EH (cell line): ENCODE measurements at places on chromosomes 5 and 9.

DNA sequence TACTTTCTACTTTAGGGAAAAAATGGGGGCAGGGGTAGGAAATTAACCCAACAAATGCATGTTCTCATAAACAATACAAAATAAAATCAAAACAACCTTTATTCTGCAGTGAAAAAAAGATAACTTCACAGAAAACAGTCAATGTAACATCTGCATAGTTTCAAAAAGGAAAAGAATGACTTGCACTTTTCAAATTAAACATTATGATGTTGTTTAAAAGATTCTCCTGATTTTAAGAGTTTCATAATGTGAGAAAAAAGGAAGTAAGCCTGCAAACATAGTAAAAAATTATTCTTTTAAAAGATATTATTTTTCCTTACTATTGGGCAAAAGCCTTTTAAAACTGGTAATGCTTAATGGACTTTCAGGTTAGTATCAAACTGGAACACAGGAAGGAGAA lies 7.6 kb downstream of the C9orf72 start:
- DNase-seq, result no peak

DNA sequence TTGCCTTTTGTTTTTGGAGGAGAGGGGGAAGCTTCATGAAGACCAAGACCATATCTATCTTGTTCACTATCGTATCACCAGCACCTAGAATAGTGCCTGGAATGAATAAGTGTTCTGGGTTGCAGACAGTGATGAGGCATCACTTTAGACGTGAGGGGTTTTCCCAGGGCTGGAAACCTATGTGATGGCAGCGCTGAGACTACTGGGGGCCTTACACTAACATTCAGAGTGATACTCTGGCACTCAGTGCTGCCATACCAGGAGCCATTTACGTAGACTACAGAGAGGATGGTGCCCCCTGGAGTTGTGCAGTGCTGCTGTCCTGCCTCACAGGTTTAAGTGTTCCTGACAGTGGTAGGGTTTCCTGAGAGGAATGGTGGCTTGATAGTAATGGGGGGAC lies 6.9 kb downstream of the CCL19 start:
- DNase-seq, result no peak

- DNase-seq, result no peak
These were observed 753 bp upstream of the NR5A1 start for GRCh38 chr9:124507880-124508423.

GRCh38 chr9:14516656-14517055 lies 176.6 kb downstream of the ZDHHC21 start:
- DNase-seq, result no peak

DNA sequence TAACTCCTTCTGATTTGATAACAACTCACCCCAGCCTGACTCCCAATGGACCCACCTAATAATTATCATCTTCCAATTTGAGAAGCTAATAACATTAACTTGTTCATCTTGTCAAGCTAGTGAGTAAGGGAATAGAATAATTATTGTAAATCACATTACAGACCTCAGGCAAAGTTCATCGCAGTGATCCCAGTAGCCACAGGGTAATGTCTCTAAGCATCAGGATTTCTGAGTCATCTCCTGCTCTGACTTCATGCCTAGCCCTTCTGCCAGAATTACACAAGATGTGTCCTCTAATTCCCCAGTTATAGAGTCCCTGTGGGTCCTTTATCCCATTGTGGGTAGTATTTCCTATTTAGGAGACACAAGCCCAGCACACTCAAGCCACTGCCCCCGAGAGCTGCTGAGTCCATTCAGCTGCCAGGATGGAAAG lies 365.7 kb downstream of the DEPDC1B start:
- DNase-seq, result peak; percentile 84

DNA sequence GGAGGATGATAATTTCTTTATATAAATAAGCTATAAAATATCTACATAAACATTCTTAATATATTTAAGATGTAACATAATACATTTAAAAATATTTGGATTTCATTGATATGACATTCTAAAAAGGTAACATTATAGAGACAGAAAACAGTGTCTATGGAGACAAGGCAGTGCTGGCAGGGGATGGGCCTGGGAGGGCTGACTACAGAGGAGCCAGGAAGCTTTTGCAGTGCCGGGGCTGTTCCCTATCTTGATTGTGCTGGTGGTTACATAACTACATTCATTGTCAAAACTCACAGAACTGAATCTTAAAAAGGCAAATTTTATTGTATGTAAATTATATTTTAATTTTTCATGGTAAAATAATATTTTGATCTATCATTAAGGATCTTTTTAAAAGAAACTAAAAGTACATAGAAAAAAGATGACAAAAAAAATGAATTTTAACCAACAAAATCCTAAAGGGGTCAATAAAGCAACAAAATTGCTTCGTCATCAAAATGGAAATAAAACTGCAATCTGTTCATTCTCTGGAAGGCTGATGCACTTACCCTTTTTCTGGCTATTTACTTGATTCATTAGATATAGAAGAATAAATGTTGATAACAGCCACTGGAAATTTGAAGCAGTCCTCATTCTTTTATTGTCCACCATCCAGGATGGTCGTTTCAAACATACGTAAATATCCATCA lies 26.3 kb downstream of the LIFR start:
- no peak for DNase-seq

GRCh38 chr5:86878250-86878649 lies 260.5 kb downstream of the COX7C start:
- DNase-seq, result peak; percentile 21

DNA sequence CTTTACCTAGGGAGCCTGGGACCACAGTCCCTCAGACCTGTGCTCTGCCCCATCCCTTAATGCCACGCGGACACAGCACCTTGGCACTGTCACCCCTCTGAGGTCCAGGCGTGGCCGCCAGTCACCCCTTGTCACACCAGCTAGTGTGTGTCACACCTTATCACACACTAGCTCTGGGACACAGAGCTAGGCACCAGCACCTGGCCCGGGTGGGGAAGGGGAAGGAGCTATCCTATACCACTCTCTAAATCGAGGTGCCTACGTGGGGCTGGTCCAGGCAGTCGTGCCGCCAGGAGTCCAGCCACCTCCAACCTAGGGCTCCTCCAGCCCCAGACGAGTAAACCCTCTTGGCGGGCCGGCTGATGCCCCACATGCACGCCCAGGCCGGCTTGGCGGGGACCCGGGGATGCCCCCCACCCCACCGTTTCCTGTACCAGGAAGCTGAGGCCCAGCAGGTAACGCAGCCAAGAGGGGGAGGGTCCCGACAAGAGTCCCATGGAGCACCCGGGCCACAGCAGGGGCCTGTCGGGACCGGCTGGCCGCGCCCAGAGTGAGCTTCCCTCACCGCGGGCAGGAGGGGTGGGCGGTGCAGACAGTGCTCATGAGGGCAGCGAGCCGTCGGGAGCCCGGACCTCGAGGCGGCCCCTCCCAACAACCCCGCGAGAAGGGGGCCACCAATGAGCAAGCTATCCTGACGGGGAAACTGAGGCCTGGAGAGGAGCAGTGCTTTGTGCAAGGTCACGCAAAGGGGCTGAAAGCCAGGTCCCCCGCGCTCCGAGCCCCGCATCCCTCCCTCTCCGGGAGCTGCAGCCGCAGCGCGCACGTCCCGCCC lies 550 bp downstream of the CORO2A start:
- DNase-seq, result no peak

DNA sequence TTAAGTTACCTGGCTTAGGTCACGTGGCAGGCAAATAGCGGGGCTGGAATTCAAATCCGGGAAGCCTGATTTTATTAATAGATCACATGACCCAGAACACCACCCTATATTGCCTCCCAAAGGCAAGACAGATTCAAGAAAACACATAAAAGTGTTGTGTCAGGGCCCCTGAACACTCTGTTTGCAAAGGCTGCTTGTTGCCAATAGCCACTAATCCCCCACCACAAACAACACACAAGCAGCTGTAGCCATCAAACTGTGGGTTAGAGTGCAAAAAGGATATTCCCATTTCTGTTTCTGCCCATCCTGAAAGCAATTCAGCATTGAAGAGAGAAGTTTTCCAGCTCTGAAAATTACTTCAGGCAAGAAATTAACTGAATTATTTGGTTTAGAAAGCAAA lies 358.9 kb upstream of the RFX3 start:
- no peak for DNase-seq

DNA sequence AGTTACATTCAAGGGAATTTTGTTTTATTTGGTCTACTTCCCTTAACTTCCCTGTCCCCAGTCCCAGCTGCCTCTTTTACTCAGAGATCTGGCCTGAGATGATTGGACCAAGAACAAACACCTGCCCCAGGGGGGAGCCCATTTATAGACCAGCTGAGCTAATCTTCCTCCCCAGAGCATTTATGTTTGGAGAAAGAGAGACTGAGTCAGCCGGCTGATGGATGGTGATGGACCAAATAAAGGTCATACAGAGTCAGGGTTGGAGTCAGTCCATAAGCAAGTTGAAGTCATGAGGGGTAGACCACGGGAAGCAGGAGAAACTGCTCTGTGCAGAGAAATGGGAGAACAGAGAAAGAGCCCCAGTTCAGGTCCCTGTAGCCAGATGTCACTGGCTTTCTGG lies 77.7 kb downstream of the TMEM174 start:
- no peak for DNase-seq

- no peak for DNase-seq
These were observed 142.3 kb upstream of the FSTL4 start for GRCh38 chr5:133754575-133755169.

DNA sequence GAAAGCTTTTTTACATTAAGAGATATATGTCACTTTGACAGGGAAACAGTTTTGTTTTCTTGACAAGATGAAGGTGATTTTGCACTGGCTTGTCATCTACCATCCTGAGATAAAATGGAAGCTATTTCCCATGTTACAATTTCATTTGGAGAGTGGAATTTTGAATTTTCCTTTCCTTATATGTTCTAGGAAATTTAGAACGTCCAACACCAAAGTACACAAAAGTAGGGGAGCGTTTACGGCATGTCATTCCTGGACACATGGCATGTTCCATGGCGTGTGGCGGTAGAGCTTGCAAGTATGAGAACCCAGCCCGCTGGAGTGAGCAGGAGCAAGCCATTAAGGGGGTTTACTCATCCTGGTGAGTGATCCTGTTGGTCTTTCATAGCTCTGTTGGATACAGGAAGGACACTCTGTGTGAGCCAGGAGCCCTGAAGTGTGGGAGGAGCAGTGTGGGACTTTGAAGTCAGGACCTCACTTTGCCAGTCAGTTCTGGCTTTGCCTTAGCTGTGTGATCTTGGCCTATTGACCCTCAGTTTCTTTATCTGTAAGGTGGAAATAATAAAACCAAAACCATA lies 887 bp downstream of the PTPDC1 start:
- DNase-seq, result peak; percentile 45

- DNase-seq, result no peak
These were observed 68.4 kb upstream of the RAPGEF1 start for GRCh38 chr9:131808291-131808690.

DNA sequence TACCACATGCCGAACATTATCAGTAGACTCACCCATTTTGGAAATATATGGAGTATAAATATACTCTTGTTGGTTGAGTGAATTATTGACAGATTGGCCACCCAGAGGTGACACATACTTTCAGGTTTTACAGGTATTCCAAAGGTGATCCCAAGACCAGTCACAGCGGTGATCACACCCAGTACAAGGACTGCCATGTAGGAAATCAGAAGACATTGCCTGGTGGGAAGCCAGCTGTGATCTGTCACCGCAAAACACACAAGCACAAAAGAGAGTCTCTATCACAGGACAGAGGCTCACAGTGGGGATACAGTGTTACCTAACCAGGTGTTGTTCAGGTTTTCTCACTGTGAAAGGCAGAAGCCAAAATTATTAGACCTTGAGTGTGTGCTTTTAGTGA lies 15.8 kb downstream of the BTF3 start:
- no peak for DNase-seq

DNA sequence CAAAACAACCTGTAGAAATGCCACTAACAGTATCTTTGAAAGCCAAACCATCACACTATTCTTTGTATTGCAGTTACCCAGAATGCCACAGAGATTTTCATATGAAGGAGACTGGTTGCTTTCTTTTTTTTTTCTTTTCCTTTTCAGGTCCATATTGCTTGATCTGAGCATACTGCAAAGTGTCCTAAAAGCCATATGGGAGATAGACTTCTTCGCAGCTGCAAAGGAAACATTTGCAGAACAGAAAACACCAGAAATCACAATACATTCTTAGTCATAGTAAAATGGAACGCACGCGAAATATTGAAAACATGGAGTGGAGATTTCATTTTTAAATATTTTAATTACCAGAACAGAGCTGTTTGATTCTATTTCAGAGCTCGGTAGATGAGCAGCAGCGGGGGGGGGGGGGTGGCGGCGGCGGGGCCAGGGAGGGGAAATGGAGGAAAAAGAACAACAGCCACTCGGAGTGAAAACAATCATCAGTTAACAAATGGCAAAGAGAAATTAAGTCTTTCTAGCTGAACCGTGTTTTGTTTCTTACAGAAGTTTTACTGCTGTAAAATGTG lies 284.1 kb downstream of the NFIB start:
- DNase-seq, result no peak

GRCh38 chr5:87526131-87526530 lies 113.4 kb upstream of the CCNH start:
- DNase-seq, result no peak

- DNase-seq, result peak; percentile 97
These were observed 48.9 kb downstream of the CXXC5 start for GRCh38 chr5:139696894-139697658.

DNA sequence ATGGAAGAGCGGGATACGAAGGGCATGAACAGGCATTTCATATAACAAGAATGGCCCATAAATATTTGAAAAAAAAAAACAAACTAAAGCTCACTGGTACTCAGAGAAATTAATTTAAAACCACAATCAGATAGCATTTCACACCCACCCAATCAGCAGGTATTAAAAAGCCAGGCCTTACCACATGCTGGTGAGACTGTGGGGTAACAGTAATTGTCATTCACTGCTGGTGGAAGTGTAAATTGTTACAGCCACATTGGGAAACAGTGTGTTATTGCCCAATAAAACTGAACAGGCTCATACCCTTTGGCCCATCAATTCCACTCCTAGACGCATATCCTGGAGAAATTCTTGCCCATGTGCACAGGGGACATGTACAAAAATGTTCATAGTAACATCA lies 66.0 kb downstream of the PLAC8L1 start:
- DNase-seq, result no peak

GRCh38 chr5:173029499-173029921 lies 26.6 kb upstream of the CREBRF start:
- DNase-seq, result no peak

GRCh38 chr9:90546200-90546599 lies 96.4 kb downstream of the DIRAS2 start:
- DNase-seq, result peak; percentile 75
